Heart left ventricle (tissue), 16 donors: ENCODE measurements at places on chromosomes 11 and 22. TPM values are rescaled to one million over a fixed set of nuclear protein-coding genes. Genes with fewer than 3 reads are reported as not detected.

DNA sequence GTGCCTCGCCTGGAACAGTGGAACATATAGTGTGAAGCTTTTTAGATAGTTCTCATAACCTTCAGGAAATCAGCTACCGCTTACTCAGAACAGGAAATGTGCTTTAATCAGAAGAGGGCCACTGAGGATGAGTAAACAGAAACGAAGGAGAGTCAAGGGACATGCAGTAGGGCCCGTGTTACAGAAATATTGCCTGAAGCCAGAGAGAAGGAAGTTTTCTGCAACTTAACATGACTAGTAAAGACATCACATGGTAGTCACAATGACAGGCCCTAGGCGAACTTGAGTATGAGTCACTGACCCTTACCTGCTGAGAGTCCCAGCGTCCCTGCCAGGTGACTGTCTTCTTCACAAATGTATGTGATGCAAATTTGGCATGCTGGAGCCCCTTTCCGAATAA, 39.4 kb downstream of the CARD18 start:
- no peak for DNase-seq

Gene APOA5
- total RNA-seq: not detected

Gene POTEH
- not detected for total RNA-seq

Gene CSNK2A3
- total RNA-seq: 1.2 TPM

Gene CABP7
- total RNA-seq: not detected

DNA sequence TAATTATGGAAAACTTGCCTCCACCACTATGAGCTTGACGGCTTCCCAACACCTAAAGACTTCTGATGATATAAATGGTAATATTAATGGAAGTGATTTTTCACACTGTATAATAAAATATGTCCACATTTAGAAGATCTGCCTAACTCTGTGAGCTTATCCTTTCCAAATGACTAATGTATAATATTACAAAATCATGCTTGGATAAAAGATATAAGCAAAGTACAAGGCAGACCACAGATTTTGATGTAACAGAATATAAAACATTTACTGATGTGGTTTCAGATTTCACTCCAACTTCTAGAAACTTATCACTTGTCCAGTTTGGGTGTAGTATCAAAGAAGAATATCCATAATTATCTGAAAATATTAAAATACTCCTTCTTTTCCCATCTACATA, 36.9 kb downstream of the GALNT18 start:
- no peak for DNase-seq

Gene OSM
- total RNA-seq: 2.8 TPM

GRCh38 chr22:11253000-11253511, 4274.9 kb upstream of the OR11H1 start:
- peak; percentile 15 for DNase-seq

GRCh38 chr11:65856689-65857499, 1.1 kb downstream of the CFL1 start:
- DNase-seq: peak; percentile 90

Gene MMP12
- not detected for total RNA-seq

DNA sequence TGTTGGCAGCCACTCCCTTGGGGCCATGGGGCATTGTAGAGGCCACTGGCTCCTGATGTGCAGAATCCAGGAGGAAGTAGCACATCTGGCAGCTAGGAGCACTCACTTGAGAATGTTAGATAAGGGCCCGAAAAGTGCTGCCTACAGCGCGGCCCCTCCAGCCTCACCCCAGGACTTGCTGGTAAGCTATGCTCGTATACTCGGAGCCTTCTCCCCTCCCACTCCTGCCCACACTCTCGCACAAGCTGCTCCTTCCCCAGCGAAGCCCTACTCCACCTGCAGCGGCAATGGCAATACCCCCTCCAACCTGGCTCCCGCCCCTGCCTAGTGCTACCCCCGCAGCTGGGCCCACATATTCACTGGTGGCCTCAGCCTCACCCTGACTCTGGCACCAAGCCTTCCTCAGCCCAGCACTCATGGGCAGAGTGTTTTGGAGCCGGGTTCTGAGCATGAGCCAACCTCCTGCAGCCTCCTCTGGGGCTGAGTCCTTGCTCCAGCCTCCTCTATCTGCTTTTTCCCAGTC, 47.7 kb downstream of the PDE2A start:
- DNase-seq: no peak

GRCh38 chr11:61667684-61668305, 12.4 kb upstream of the DAGLA start:
- no peak for DNase-seq

Gene OR52E8
- not detected for total RNA-seq

GRCh38 chr22:36323182-36323854, 64.4 kb downstream of the MYH9 start:
- peak; percentile 76 for DNase-seq

DNA sequence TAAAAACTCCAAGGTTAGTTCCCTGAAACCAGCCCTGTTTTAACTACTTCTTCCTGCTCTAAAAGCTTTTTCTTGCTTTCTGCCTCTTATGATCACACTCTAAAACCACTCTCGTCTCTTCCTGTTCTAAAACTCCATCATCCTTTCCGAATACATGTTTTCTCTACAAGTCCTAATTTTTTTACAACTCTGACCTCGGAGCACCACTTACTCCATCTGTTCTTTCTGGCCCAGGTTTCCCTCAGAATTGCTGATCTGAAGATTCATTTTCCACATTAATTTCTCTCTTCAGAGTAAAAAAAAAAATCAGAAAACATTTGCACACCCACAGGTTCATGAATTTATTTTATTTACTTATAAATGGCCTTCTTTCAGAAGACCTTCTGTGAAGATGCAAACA, 265.7 kb upstream of the CADM1 start:
- DNase-seq: no peak

- no peak for DNase-seq
Measured at GRCh38 chr11:128563942-128564641, 23.3 kb downstream of the ETS1 start.

Gene BIRC3
- total RNA-seq: 1.8 TPM

- no peak for DNase-seq
Measured at GRCh38 chr11:67345920-67346819, 7.2 kb downstream of the POLD4 start.

Gene LARGE2
- total RNA-seq: not detected

GRCh38 chr11:118878163-118878563, 5.5 kb upstream of the CXCR5 start:
- no peak for DNase-seq

GRCh38 chr11:95778699-95779098, 10.9 kb downstream of the FAM76B start:
- no peak for DNase-seq

Gene HSPB2
- total RNA-seq: 20.9 TPM

DNA sequence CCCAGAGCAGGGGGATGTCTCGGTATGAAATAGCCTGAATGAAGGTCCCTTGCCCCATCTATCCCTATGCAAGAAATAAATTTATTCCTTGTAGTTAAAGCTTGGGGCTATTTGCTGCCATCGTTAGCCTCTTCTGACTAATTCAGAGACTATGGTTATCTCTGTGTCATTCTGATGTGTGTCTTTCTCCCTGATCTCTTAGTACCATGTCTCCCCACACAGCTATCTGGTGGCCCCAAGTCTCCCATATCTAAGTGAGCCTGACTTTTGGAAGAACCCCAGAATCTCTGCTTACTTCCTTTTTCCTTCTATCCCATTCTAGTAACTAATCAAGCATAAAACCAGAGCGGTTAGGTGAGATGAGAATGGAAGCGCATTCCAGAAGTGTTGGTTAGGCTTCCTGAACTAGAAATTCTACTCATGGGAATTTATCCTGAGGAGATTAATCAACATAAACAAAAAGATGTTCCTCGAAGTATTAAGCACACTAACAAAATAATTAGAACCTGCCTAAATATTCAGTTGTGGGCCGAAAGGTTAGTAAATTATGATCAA, 71.4 kb upstream of the BMAL1 start:
- DNase-seq: no peak

GRCh38 chr11:47271961-47272661, 2.2 kb downstream of the MADD start:
- peak; percentile 73 for DNase-seq

DNA sequence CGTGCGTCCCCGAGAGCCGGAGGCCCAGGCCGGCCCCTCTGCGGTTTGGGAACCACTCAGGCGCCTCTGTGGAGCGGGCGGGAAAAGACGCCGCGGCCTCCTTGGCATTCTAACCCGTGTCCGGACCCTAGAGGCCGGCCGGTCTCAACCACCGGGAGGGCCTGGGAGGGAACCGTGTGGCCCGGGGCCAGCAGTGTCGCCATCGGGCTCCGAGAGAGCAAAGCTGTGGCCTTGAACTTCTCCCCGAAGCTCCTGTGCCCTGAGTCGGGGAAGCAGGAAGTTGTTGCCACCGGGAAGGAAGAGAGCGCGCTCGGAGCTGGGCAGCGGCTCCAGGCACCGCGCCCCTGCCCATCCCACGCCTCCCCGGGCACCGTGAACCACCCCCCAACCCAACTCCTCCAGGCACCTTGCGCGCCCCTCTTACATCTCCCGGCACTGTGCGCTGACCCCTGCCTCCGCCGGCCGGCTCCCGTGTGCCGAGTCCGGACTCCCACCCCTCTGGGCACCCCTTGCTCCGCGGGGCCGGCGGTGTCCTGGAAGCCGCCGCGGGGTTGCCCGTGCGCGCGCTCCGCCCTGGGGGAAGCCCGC, 80.0 kb upstream of the PPARA start:
- DNase-seq: peak; percentile 68

GRCh38 chr11:73991471-73992006, 8.9 kb upstream of the UCP2 start:
- DNase-seq: no peak

Gene CHRM1
- total RNA-seq: not detected

GRCh38 chr11:12224537-12224893, 114.1 kb downstream of the MICAL2 start:
- peak; percentile 82 for DNase-seq

- DNase-seq: peak; percentile 8
Measured at GRCh38 chr22:19118329-19118880, 3.8 kb downstream of the DGCR2 start.

Gene UBQLN3
- not detected for total RNA-seq

DNA sequence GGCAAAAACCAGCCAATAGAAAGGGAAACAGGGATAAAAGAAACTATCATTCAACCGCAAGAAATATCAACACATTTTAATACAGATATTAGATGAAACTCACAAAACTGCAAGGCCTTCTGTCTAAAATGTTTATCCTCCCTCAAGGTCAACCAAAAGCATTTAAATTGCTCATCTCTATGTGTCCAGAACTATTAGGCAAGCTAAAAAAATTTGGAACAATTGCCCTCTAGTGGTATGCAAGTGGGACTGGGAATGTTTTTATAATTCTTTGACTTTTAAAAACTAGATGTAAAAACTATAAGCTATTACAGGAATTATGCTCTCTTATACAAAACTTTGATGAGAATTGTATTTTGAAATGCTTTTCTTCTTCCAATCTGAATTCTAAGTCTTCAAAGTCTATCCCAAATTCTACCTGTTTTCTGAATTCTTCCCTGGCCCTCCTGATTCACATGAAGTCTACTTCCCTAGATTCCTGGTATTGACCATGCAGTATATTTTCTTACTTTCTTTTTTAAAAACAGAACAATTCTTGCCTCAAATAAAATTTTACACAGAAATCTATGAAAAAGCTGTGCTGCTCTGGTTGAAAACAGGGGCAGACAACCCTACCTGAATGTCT, 4.9 kb downstream of the CWC15 start:
- DNase-seq: no peak

Gene NEU3
- 5.1 TPM for total RNA-seq

DNA sequence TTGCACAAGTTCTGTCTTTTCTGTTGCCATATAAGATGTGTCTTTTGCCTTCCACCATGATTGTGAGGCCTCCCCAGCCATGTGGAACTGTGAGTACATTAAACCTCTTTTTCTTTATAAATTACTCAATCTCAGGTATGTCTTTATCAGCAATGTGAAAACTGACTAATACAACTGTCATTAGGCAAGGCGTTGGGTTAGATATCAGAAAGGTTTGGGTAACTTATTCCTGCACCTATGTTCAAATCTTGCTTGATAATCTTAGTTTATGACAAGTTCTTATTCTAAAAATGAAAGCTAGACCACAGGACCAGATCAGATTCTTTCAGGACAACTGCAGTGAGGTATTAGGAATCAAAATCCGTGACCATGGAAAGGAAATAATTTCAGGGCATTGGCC, 160.6 kb upstream of the BDNF start:
- DNase-seq: no peak

Gene OR10A4
- total RNA-seq: not detected

Gene PLAAT2
- total RNA-seq: 0.46 TPM

Gene TNNI2
- total RNA-seq: not detected

GRCh38 chr11:66315498-66315885, 1.4 kb downstream of the CD248 start:
- no peak for DNase-seq

GRCh38 chr11:46332568-46333393, 14.5 kb upstream of the DGKZ start:
- no peak for DNase-seq

GRCh38 chr11:93942176-93942575, 79.0 kb upstream of the HEPHL1 start:
- DNase-seq: no peak

- peak; percentile 15 for DNase-seq
Measured at GRCh38 chr11:30635401-30635989, 49.3 kb upstream of the MPPED2 start.

Gene RASSF10
- total RNA-seq: 0.14 TPM

Gene LRRC75B
- 6.0 TPM for total RNA-seq

DNA sequence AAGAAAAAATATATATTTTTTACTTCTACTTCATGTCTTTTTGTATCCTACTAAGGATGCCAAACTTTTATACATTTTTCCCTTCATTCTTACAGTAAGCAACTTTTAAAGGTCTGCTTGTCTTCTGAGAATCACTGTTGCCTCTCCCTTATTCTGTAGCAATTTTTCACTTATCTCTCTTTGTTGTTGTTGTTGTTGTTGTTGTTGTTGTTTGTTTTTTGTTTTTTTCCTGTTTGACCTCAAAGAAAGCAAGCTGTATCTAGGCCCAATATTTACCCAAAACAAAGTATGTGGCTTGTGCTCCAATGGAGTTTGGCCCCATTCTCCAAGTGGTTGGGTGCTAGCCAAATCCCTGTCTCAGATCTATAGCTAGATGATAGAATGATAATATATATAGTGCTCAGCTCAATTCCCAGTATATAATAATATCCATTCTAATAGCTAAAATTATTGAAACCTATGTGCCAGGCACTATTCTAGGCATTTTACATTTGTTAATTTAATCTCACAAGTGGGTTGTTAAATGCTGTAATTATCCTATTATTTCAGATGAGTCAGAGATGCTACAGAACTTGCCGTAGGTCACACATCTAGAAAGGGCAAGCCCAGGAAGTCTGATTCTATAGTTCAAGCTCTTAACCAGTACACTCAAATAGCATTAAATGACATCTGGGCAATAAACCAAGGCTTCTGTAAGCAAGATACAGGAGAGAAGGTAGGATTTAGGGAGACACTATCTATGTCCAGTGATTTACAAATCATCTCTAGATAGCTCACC, 205.1 kb upstream of the PITPNB start:
- no peak for DNase-seq

Gene TRPM5
- total RNA-seq: not detected

GRCh38 chr11:77416357-77416756, 57.5 kb downstream of the PAK1 start:
- no peak for DNase-seq

GRCh38 chr11:100756559-100756958, 69.5 kb downstream of the ARHGAP42 start:
- DNase-seq: no peak

Gene EMID1
- total RNA-seq: 0.27 TPM

GRCh38 chr22:40082184-40082583, 87.4 kb downstream of the FAM83F start:
- DNase-seq: no peak
